Upper lobe of left lung (tissue), 6 donors: ENCODE measurements at places on chromosomes 13 and 19.

GRCh38 chr13:77136902-77137420 lies 110.0 kb upstream of the FBXL3 start:
- H3K4me3 ChIP-seq: no peak overlapping the region
- no peak overlapping the region for H3K27ac ChIP-seq
- no peaks in the 10 kb centered on the region for H3K4me1 ChIP-seq
- no peaks in the 10 kb centered on the region for H3K27me3 ChIP-seq

GRCh38 chr13:51478418-51479198 lies 25.8 kb upstream of the INTS6 start:
- DNase-seq: no peak
- no peaks in the 10 kb centered on the region for H3K27me3 ChIP-seq
- no peak overlapping the region for H3K4me3 ChIP-seq
- H3K4me1 ChIP-seq: no peaks in the 10 kb centered on the region
- no peaks in the 10 kb centered on the region for H3K36me3 ChIP-seq

DNA sequence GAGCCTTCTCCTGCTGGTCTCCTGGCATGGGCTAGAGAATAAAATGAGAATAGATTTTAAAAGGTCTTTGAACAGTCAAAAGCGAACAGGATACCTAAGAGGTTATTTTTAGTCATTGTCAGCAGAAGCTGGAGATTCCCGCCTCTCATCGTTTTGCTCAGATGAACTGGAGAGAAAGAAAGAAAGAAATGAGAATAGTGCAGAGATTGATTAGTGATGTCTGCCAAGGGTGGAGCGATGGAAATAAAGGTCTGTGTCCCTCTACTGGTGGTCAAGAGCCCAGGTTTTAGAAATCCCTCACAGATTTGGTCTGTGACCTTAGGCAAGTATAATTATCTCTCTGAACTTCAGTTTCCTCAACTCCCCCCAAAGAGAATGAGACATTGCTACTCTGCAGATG lies 5.3 kb downstream of the NCAN start:
- H3K36me3 ChIP-seq: no peaks in the 10 kb centered on the region
- H3K4me3 ChIP-seq: no peak overlapping the region
- H3K27me3 ChIP-seq: no peaks in the 10 kb centered on the region
- H3K4me1 ChIP-seq: no peaks in the 10 kb centered on the region
- no peak for DNase-seq

DNA sequence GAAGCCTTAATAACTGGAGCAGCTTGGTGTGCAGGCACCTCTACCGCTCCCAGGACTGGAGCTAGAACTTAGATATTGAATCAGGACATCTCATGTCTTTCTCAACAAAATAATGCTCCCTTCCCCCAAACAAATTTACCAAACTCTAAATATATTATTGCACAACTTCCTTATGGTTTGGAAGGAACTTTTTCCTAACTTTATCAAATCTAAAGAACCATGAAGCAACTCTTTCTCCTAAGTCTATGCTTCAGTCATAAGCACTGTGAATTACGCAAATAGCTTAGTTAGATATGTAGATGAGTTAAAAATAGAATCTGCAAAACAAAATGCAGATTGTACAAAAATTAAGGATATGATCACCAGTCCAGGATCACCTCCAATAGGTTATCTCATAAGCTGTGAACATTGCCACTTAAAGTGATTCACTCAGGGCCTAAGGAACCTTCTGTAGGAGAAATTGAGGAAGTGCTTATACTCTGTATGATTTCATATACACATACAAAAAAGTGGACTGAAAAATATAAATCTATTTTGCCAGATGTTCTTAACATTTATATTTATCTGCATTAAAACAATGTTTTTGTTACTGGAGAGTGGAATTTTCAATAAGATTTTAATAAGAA lies 20.4 kb upstream of the MAB21L1 start:
- H3K36me3 ChIP-seq: no peaks in the 10 kb centered on the region
- no peak overlapping the region for H3K4me3 ChIP-seq
- H3K27me3 ChIP-seq: no peaks in the 10 kb centered on the region

DNA sequence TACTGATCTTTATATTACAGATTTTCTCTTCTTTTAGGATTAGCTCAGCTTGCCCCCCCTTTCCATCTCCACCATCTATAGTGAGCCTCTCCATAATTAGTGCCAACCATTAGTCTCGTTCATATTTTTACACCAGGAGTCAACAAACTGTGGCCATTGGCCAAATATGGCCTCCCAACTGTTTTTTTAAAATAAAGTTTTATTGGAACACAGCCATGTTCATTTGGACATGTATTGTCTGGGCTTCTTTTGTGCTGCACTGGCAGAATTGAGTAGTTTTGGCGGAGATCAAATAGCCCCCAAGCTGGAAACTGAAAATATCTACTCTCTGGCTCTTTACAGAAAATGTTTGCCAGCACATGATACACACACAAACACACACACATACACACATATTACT lies 18.4 kb downstream of the ZNF175 start:
- H3K4me1 ChIP-seq: peaks cover 9% of the 10 kb centered on the region
- no peak overlapping the region for H3K27ac ChIP-seq
- H3K36me3 ChIP-seq: peaks cover 20% of the 10 kb centered on the region
- H3K27me3 ChIP-seq: no peaks in the 10 kb centered on the region
- H3K4me3 ChIP-seq: no peak overlapping the region

GRCh38 chr13:66951426-66951825 lies 278.7 kb downstream of the PCDH9 start:
- H3K4me1 ChIP-seq: no peaks in the 10 kb centered on the region
- H3K27ac ChIP-seq: no peak overlapping the region
- H3K36me3 ChIP-seq: no peaks in the 10 kb centered on the region
- no peak overlapping the region for H3K4me3 ChIP-seq
- DNase-seq: no peak
- H3K27me3 ChIP-seq: no peaks in the 10 kb centered on the region

DNA sequence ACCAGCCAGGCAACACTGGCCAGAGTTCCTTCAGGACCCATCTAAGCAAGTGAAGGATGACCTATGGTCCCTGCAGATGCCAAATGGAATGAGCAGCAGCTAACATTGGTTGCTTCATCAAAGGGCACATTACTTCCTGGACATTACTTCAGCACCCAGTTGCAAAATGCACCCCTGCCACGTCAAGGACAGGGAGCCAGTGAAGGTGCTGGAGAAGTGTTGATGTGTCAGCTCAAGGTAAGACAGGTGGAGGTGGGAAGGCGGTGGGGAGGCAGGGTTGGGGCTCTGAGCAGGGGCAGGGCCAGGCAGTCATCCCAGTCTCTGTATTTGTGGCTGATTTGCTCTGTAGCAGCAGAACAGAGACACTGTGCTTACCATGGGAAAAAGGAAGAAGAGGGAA lies 14.6 kb downstream of the CSNK1A1L start:
- H3K27me3 ChIP-seq: no peaks in the 10 kb centered on the region
- H3K4me3 ChIP-seq: no peak overlapping the region
- no peaks in the 10 kb centered on the region for H3K4me1 ChIP-seq
- peak overlapping the region; percentile 16 for H3K27ac ChIP-seq
- peak; percentile 44 for DNase-seq

DNA sequence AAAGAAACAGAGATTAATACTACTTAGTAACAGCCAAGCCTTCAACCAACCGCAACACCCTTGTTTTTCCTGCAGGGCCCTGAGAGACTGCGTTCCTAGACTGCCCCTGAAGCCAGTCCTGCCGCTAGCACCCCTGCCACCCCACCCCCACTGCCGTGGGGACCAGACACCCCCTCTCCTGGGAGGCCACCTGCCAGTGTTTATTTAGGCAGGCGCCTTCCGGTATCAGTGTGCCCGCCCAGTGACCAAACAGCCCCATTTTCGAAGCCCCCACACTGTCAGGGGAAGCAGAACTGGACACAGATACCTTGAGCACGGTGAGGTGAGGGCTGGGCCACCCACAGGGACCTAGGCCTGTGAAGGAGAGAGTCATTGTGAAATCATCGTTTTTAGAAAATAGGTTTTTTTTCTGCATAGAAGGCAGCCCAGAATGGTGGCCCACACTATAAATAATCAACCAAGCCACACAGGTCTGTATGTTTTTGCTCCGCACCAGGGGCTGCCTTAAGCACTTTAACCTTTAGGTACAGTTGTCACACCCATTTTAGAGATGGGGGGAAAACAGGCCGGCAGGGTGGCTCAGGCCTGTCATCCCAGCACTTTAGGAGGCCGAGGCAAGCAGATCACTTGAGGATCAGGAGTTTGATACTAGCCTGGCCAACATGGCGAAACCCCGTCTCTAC lies 3.5 kb upstream of the TLE5 start:
- no peak for DNase-seq
- peaks cover 34% of the 10 kb centered on the region for H3K4me1 ChIP-seq
- H3K4me3 ChIP-seq: no peak overlapping the region
- no peaks in the 10 kb centered on the region for H3K27me3 ChIP-seq

DNA sequence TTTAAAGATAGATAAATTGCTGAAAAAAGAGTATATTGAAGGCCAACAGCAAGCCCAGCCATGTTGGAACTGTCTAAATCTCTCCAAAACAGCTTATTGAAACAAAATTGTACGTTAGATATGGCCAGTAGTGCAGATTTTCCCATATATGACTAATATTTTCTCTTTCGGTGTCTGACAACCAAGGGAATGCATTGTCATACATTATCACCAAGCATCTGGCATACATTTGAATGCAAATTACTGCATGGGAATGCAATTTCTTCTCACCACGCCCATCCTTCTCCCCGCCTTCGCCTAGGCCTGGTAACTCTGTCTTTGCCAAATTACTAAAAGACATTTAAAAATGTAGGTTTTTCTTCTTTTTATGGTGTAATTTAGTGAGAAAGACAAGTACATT lies 32.5 kb upstream of the IRS2 start:
- H3K4me3 ChIP-seq: no peak overlapping the region
- no peak overlapping the region for H3K27ac ChIP-seq
- H3K36me3 ChIP-seq: no peaks in the 10 kb centered on the region
- H3K4me1 ChIP-seq: no peaks in the 10 kb centered on the region

DNA sequence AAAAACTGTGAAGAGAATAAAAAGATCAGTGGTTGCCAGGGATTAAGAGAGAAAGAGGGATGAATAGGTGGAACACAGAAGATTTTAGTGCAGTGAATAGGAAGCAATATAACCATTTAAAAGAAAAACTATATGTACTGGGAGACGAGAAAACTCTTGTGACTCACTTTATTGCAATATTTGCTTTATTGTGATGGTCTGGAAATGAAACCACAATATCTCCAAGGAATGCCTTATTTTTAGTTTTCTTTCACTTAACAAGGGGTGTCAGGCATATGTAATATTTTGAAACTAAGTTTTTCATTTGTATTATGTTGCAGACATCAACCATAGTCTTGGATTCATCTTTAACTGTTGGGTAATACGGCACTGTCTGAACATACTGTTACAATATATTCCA lies 1308.2 kb downstream of the PCDH9 start:
- DNase-seq: no peak
- no peaks in the 10 kb centered on the region for H3K36me3 ChIP-seq
